ENCODE measurements at places on chromosomes 5 and 9.

GRCh38 chr5:61704289-61704688 lies 372.2 kb downstream of the ZSWIM6 start:
- DNase-seq, result peak; percentile 87

DNA sequence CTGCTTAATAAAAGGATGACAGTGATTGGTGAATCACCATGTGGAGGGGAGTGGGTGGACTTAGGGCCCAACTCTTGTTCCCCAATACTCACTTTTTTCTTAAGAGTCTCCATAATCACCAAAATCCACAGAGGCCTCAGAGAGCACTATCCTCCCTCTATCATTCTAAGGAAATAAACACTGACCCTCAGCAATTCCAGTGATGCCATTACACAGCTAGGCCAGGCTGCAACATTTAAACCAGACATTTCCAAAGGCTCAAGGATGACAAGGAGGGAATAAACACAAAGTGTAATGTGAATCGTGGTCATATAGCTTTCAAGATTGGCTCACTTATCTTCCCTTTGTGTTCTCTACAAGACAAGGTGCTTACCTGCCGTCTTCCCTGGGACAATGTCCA lies 2.4 kb upstream of the ARSI start:
- DNase-seq, result no peak

DNA sequence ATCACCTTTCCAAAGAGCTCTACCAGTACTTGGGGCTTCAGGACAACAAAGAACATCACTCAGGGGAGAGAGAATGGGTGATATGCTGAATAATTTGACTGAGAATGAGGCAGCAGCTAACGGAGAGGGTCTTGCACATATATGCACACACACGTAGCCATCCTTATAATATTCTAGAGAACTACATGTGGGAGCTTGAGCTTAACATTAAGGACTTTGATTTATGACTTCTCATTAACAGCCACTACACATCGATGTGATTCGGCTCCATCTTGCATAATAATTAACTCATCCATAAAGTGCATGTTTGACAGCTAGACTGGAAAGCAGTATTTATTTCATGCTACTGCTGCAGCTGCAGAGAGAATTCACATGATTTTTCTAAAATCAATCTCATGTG lies 163.4 kb downstream of the RAB3C start:
- no peak for DNase-seq

DNA sequence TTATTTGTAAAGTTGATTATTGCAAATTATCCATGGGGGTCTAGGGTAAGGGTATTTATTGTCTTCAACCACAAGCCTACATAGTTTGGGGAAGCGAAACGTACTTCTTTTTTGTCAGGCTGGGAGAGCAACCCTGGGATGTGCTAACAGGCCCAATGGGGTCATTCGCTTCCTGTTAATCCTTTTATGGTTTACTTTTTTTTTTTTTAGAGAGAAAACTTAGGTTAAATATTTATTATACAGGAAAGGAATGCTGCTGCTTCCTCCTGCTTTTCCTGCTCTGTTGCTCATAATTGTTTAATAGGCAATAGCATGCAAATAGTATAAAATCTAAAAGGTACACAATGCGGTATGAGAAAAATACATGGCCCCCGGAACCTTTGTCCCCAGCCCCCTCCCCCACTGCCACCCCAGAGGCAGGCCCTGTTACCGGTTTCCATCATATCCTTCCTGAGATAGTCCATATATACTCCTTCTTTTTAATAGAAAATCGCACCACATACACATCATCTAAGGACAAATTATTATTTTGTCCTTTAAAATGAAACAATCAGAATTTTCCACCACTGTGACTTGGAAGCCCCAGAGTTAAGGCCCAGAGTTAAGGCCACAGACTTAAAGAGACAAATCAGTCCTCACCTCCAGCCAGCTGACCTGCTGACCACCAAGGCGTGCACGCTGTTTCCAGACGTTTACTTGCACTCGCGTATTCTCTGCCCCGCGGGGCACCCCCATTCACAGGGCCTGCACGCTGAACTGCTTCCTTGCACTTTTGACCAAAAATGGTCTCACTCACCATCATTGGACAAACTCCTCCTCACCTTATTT lies 83.9 kb downstream of the NDFIP1 start:
- no peak for DNase-seq

- DNase-seq, result no peak
Observed at GRCh38 chr9:82593501-82593900, 469.4 kb downstream of the RASEF start.

- DNase-seq, result no peak
Observed at GRCh38 chr5:7808998-7809397, 41.9 kb downstream of the CFAP90 start.
